ENCODE measurements at places on chromosomes 13 and 19.

GRCh38 chr13:69331245-69331644 lies 776.4 kb upstream of the ATXN8OS start:
- DNase-seq = no peak

- no peak for DNase-seq
Measured at GRCh38 chr13:44857061-44857460, 132.2 kb downstream of the NUFIP1 start.

DNA sequence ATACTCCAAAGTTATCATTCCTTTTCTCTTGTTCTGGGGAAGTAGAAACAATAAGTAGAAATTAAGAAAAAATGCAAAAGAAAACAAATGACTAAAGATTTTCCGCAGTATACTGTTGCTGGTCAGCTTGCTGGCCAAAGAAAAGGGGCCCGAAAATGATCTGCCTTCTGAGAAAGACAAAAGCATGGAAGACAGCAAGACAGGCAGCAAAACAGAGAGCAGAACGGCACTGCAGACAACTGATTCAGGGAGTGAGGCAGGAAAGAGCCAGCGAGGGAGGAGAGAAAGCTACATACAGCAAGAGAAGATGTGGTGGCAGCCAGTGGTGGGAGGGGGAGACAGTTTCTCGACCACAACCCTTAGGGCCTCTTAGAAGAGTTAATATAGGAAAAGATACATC lies 5.3 kb upstream of the DOCK9 start:
- DNase-seq = no peak

GRCh38 chr13:34179481-34179880 lies 361.5 kb downstream of the RFC3 start:
- no peak for DNase-seq

GRCh38 chr19:4077800-4078684 lies 11.3 kb upstream of the ZBTB7A start:
- no peak for DNase-seq

- DNase-seq = peak; percentile 87
Measured at GRCh38 chr19:7500811-7501450, 12.1 kb upstream of the PEX11G start.

DNA sequence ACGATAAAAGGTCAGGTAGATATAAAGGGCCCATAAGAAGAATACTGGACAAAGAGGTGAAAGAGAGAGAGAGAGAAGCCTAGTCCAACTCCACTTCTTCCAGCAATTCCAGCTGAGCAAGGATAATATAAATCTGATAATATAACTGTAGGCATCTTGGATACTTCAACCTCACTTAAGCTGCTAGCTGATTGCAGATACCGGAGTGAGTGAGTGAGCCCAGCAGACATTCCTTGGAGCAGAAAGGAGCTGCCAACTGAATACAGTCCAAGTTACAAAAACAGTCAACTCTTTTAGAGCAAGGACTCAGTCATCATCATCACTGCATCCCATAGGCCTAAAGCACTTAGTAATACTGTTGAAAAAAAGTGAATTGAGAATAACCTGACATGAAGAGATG lies 387.6 kb downstream of the SLITRK6 start:
- no peak for DNase-seq

GRCh38 chr19:39167461-39168257 lies 29.1 kb upstream of the NCCRP1 start:
- DNase-seq = no peak

DNA sequence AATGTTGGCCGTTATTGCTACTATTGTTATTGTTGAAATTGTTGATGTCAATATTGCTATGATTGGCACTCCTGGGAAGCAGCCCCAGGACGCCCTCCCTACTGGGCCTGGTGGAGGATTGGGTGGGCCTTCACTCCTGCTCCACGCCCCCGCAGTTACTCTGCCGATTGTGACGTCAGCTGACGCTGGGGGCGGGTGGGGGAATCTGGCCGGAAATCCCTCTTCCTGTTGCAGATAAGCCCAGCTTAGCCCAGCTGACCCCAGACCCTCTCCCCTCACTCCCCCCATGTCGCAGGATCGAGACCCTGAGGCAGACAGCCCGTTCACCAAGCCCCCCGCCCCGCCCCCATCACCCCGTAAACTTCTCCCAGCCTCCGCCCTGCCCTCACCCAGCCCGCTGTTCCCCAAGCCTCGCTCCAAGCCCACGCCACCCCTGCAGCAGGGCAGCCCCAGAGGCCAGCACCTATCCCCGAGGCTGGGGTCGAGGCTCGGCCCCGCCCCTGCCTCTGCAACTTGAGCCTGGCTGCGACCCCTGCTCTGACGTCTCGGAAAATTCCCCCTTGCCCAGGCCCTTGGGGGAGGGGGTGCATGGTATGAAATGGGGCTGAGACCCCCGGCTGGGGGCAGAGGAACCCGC lies at the start of gene ETV2:
Gene ETV2, plus strand, starts transcription at position 231 of the 637 bp plus-strand sequence. CDS start 716 bp downstream, outside the sequence.
- DNase-seq = no peak

DNA sequence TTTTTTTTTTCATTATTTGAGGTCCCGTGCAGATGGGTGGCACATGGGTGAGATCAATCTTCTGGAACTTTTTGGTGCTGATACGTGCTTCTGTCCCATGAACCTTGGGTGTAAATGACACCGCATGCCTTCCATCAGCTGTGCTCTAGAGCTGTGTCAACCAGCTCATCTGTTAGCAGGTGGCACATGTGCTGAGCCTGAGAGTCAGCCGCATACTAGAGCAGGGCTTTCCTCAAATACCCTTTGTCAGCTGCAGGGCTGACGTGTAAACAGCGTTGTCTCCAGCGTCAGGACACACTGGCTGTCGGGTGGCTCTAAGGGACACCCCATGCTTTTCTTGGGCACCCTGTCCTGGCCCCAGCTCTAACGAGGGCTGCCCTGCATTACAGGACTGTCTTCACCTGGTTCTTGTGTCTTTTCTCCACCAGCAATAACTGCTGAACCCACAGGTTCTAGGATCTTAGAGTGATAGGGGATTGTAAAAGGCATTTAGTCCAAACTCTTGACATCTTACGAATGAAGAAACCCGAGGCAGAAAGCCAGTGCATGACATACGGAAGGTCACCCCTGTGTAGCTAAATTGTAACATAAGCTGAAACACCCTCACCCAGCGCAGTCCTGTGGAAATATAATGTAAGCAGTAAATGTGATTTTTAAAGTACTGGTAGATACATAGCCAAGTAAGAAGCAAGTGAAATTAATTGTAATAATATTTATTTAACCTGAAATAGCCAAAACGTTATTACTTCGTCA lies 119.5 kb downstream of the LRCH1 start:
- no peak for DNase-seq

DNA sequence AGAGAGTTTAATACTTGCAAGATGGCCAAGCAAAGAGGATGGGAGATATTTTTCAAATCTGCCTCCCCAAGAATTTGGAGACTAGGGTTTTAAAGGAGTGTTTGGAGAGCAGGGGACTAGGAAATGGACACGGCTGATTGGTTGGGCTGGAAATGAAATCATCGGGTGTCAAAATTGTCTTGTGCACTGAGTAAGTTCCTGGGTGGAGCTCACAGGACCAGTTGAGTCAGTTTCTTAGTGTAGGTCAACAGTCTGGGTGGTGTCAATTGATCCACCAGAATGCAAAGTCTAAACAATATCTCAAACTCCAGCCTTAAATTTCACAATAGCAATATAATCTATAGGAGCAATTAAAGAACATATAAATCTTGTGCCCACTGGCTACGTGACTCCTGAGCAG lies 23.0 kb upstream of the CEACAM4 start:
- DNase-seq = no peak

- no peak for DNase-seq
Measured at GRCh38 chr13:73466561-73466960, 407.8 kb downstream of the KLF5 start.

DNA sequence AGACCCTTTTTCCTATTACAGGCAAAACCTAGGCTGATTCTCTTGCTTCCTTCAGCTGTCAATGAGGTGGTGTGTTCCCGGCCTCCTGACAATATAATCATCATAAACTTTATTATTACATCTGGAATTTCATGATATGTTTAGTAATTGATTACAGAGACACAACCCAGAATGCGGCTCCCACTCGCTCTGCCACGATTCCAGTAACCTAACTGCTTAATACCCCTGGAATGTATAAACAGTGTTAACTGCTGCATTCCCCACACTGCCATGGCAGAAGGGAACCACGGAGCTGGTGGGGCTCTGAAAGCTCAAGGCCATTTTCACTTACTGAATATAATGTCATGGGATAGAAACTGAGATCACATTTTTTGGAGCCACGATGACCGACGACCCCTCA lies 17.1 kb downstream of the TSHZ3 start:
- DNase-seq = no peak

GRCh38 chr19:49534632-49535385 lies 7.0 kb downstream of the RCN3 start:
- no peak for DNase-seq

DNA sequence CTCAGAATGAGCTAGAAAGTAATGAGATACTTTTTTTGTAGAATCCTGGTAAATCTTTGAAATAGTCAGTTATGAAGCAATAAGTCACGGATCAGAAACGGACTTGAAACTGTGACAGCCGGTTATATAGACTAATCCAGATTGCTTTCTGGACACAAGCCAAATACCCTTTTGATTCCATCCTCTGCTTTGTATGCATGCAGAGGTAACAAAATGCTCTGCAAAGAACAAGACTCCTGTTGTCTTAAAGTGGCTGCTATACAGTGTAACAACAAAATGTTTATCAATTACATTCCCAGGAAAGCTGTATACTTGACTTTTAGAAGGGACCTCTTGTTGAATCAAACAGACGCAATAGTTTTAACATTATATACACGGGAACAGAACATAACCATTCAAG lies 66.5 kb upstream of the STARD13 start:
- no peak for DNase-seq

- DNase-seq = peak; percentile 49
Measured at GRCh38 chr19:27742041-27742440, 1470.9 kb downstream of the UQCRFS1 start.

- peak; percentile 90 for DNase-seq
Measured at GRCh38 chr19:47013041-47013517, 6.6 kb upstream of the NPAS1 start.

GRCh38 chr19:28655054-28655453 lies 557.9 kb downstream of the UQCRFS1 start:
- no peak for DNase-seq

- no peak for DNase-seq
Measured at GRCh38 chr13:98214707-98215106, 37.6 kb upstream of the RNF113B start.

GRCh38 chr13:51675385-51675784 lies 91.1 kb downstream of the WDFY2 start:
- DNase-seq = no peak

GRCh38 chr19:39252458-39252857 lies 3.8 kb upstream of the IFNL4 start:
- no peak for DNase-seq

DNA sequence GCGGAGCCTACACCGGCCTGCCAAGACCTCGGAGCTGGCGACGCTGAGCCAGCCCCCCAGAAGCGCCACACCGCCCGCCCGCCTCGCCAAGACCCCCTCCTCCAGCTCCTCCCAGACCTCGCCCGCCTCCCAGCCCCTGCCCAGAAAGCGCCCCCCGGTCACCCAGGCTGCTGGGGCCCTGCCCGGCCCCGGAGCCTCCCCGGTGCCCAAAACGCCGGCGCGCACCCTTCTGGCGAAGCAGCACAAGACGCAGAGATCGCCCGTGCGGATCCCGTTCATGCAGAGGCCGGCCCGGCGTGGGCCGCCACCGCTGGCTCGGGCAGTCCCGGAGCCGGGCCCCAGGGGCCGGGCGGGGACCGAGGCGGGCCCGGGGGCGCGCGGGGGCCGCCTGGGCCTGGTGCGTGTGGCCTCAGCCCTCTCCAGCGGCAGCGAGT lies 10.2 kb downstream of the C19orf25 start:
- no peak for DNase-seq

- peak; percentile 65 for DNase-seq
Measured at GRCh38 chr19:18660051-18660910, 23.2 kb upstream of the CRTC1 start.

GRCh38 chr19:29212356-29212647 lies 649 bp downstream of the UQCRFS1 start:
- no peak for DNase-seq

DNA sequence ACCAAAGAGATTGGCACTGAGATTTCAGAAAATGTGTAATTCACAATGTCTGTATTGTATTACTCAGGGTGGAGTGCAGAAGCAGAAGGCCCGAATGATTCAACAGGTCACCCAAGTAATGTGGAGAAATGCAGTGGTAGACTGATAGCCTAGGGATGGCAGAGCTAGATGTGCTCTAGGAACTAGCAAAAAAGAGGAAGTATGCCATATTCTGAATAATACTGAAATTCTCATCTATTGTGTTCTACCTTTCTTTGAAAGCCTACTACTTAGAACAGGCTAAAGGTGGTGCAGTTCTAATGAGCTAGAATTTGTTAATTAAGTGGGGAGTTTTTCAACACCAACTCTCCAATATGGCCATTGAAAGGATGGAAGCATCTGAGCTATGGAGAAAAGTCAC lies 1449.8 kb upstream of the MIR17HG start:
- DNase-seq = no peak

DNA sequence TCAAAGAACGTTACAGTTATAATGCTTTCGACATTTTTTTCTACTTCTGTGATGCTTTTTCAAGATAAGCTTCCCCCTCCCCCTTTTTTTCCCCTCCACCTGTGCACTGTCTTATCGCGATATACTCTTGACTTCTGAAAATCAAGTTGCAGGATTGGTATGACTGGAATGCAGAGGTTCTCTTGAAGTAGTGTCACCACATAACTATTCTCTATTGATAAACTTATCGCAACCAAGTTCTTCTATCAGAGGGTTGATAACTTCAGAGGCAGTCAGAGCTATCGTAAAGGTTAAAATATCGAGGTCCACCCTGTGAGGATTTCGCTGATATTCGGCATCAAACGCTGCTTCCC lies 820 bp downstream of the EID2 start:
- peak; percentile 48 for DNase-seq

DNA sequence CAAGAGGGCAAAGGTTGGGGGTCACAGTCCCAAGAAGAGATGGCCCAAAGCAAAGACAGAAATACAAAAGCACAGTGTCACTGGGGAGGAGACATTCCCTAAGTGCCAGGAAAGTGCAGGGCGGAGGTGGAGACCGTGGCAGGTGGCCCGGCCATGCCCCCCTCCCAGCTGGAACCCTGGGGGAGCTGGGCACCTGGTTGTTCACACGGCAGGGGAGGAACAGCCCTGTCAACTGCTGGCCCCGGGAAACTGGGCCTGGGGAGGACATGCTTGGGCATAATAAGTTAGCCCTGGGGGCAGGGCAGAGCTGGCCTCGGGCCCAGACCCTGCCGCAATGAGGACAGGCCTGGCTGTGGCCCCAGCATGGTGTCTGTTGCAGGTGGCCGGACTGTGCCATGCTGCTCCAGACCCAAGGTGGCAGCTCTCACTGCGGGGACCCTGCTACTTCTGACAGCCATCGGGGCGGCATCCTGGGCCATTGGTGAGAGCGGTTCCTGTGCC lies 7.4 kb downstream of the HPN start:
- no peak for DNase-seq
